Caudate nucleus (tissue), 63 donors: ENCODE measurements at places on chromosomes 4 and X.

- DNase-seq, result no peak
Observed at GRCh38 chr4:98006060-98006459, 137.2 kb downstream of the STPG2 start.

GRCh38 chrX:135974279-135974856 lies 580 bp upstream of the MMGT1 start:
- DNase-seq, result peak; percentile 3

- DNase-seq, result no peak
Observed at GRCh38 chr4:80069837-80070731, 2.9 kb downstream of the ANTXR2 start.

- DNase-seq, result no peak
Observed at GRCh38 chrX:152822383-152823086, 8.0 kb downstream of the CETN2 start.

DNA sequence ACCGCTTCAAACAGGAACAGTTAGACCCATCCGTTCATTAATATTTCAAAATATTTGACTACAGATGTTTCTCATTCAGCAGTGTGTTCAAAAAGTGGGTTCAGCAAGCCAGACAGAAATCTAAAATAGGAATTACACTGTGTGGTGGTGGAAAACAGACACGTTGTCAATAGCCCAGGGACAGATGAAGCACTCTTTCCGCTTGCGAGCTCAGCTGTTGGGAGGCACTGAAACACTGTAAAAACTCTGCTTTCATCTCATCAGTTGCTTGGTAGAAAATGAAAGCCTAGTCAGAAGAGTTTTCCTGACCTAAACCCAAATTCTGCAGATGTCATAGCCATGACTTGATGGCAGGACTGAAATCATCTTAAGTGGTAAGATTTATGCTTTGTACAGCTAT lies 38.5 kb downstream of the LRP2BP start:
- no peak for DNase-seq

DNA sequence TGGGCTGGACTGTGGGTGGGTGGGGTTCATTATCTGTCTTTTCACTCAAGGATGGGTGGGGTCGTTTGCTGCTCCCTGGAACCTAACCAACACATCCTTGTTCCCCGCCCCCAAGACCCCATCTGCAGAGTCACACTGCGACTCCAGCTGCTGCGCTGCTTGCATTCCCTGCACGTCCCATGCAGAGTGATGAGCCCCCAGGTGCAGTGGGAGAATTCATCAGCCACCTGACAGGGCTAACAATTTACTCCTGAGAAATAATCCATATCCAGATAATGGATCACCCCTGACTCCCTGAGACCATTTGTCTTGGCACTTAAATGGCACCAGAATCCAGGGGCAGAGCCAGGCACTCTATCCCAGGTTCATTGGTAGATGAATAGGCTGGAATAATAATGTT lies 12.4 kb upstream of the ARHGAP36 start:
- DNase-seq, result no peak

DNA sequence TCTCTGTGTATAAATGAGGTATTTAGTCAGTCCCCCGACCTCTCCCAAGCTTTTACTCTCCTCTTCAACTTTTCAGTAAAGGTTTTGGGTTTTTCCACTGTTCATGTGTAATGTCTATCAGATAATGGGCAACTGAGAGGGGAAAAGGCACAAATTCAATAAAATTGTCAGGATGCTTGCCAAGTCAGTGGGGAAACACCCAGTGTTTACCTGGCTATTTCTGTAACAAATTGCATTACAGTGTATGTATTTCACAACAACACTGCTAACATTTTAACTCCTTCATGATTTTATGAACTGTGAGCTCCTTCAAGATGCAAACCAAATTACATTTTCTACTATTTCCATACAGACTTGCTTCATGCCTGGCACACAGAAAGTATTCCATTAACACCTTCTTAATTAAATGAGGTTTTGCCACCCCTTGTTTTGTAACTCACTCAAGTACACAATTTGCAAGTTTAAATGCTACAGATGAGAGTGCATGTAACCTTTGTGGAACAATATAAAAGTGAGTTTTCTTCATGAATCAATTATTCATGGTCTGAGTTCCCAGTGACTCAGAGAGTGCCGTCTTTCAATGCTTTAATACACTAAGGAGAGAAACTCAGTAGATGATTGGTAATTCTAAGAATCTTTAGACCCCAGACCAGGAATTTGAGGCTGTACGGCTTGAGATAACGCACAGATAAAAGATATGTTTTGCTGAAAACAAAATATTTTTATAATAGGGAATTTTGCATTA lies 149.8 kb upstream of the TLL1 start:
- no peak for DNase-seq

DNA sequence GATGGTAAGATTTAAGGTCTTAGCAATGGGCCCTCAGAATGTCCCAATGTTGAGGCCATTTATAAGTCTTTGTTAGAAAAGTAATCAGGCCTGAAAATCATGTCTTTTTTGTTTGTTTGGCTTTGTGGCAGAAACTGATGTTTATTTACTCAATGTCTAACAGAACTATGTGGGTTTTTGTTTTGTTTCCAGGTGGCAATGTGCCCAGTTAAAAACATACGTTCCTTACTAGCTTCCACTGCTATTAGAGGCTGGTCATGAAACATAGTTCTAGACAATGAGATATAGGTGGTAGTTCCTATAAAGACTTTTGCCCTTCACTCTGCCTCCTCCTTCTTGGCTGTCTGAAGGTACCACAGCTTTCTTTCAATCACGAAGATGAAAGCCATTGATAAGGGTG lies 108.8 kb downstream of the C4orf51 start:
- DNase-seq, result no peak

- DNase-seq, result no peak
Observed at GRCh38 chrX:123581586-123581985, 151.3 kb downstream of the THOC2 start.

GRCh38 chr4:153788413-153789276 lies at the start of gene SFRP2:
SFRP2 (minus strand) TSS chr4:153789083; CDS start chr4:153788835, 248 bp downstream.
- no peak for DNase-seq

DNA sequence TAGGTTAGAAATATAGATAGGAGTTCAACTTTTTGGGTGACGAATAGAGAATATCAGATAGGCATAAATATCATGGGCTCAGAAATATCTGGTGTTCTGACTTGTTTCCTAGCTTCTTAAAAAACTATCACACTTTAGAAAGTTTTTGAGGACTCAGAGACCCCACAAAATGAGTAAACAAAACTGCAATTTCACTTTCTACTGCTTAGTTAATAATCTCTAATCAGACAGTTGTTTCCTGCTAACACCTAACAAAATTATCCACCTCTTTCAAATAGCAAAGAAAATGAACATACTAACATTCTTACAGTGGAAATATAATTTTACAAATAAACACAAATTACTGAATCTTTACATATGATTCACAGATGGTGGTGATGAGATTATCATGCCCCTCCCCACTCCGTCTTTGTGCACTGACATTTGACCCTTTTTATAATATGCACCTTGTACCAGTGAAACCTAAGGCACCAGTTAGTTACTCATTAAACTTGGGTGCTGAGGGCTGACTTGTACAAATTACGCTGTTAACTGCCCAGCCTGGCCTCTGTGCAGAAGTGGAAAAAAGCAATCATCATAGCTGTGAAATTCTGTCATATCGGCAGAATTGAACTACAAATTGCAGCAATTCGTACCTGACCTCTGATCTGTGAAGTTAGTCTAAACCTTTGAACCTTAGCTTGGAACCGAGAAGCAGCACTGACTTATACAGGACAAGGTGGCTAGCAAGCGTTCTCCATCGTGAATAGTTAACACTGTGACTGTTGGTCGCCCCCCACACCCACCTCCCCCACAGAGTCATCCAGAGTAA lies 138.7 kb downstream of the CHRNA9 start:
- DNase-seq, result no peak

DNA sequence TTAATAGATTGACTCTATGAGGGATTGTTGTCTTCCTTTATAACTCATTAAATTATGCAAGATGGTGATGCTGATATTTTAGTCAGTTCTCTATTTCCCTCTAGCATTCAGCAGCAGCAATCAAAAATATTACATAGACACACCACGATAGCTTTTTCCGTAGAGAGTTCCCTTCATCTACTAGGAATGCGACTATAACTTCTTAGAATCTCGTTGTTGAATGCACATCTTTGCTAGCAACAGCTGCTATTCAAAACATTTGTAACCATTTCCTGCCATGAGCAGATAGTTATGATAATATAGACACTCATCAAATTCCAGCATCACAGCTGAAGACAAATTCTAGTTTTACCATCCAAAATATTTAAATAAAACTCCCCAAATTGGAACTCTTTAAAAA lies 147.4 kb upstream of the FGF13 start:
- no peak for DNase-seq

- no peak for DNase-seq
Observed at GRCh38 chr4:152229782-152230289, 306.1 kb downstream of the FBXW7 start.

DNA sequence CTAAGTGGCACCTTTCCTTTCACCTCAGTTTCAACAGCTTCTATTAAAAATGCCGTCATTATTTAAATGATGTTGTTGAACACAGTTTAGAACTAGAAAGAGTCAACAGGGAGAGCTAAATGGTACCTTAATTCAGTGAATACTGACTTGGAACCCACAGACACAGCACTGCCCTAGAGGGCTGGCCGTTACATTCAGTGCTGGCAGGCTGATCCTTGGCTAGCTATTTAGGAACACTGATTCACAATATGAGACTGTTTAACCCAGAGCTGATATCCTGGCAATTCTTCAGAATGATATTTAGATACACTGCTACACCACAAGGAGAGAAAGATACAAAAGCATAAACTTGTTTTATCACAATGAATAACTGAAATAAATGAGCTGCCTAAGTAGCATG lies 12.7 kb upstream of the NAAA start:
- DNase-seq, result no peak

DNA sequence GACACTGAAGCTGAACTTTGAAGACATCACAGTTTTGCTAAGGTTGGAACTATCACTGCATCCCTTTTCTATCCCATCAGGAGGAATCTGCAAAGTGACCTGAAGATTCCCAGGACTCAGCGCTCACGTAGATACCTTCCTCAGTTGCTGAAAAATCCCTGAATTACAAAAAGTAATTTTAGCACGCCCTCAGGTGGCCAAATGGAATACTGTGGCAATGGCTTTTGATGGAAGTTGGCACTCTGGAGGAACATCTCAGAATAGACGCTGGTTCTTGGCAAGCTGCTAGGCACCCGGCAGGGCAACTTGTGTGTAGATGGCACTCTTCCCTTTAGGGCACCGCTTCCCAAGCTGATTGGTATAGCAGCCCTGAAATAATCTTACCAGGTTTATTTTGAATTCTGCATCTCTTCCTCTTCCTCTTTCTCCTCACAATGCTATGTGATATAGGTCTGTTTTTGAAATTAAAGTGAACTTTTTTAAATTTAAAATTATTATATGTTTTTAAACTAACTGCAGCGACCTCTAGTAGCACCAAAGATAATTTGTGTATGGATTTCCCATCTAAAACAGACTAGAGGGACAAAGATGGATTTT lies 16.3 kb upstream of the ESX1 start:
- DNase-seq, result peak; percentile 48

GRCh38 chr4:48334900-48335384 lies 6.4 kb upstream of the SLAIN2 start:
- DNase-seq, result no peak

- no peak for DNase-seq
Observed at GRCh38 chr4:122845760-122846159, 19.1 kb downstream of the FGF2 start.

DNA sequence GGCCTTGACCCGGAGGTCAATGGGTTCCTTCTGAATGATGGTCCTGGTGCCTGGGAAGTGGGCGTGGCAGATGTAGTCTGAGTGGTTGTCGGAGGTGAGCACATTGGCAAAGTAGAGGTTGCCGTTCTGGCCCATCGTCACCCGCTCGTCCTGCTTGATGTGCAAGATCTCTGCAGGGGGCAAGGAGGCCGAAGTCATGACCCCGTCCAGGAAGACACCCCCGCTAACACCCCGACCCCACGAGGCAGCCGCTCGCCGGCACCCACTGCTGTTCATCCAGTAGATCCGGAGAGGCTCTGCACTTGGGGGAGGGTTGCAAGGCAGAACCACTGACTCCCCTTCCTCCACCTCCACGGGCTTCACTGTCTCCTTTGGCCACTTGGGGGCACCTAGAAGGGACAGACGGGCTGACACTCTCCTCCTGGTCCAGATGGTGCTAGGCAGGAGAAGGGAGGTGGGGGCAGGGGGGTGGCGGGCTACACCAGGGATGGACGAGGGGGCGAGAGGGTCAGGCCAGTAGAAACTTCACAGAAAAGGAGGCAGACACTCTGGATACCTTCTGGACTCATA lies 15.1 kb downstream of the L1CAM start:
- no peak for DNase-seq

GRCh38 chr4:113556382-113557134 lies 205.0 kb downstream of the CAMK2D start:
- DNase-seq, result no peak

- DNase-seq, result no peak
Observed at GRCh38 chrX:41407816-41408215, 39.3 kb upstream of the NYX start.

DNA sequence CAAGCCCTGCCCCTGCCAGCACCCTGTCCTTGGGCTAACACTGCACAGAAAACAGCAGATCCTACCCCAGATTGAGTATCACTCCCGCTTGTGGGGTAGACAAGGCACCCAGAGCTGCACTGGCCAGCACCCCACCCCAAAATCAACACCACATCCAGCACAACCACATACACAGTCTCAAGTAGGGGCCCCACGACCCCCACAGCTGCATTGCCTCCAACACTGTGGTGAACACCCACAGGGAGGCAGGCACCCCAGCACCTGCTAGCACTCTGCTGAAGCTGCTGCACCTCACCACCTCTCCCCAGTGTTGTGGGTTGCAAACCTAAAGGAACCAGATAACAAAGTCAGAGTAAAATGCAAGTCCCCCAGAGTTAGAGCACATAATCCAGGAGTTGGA lies 589.9 kb downstream of the PCDH19 start:
- DNase-seq, result no peak

GRCh38 chr4:24668956-24669355 lies 84.6 kb upstream of the DHX15 start:
- no peak for DNase-seq

DNA sequence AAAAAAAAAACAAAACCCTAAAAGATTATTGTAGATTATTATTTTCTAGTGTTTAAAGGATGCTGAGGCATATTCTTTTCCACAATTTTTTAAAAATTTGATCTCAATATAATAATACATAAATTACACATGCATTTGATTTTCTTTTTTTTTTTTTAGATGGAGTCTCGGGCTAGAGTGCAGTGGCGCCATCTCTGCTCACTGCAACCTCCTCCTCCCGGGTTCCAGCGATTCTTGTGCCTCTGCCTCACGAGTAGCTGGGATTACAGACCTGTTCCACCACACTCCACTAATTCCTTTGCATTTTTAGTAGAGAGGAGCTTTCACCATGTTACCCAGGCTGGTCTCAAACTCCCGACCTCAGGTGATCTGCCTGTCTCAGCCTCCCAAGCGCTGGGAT lies 83.5 kb upstream of the TSPAN5 start:
- DNase-seq, result no peak

GRCh38 chr4:110275871-110276270 lies 77.5 kb upstream of the ELOVL6 start:
- DNase-seq, result no peak

- DNase-seq, result no peak
Observed at GRCh38 chr4:148539387-148539786, 97.2 kb upstream of the NR3C2 start.

GRCh38 chr4:76997077-76997476 lies 47.5 kb downstream of the SEPTIN11 start:
- no peak for DNase-seq
